ENCODE measurements at places on chromosomes 7 and 10.

- no peak for DNase-seq
Measured at GRCh38 chr7:142894112-142894984, 8.8 kb upstream of the TRPV6 start.

- DNase-seq: no peak
Measured at GRCh38 chr10:68463365-68464093, 8.2 kb downstream of the DNA2 start.

DNA sequence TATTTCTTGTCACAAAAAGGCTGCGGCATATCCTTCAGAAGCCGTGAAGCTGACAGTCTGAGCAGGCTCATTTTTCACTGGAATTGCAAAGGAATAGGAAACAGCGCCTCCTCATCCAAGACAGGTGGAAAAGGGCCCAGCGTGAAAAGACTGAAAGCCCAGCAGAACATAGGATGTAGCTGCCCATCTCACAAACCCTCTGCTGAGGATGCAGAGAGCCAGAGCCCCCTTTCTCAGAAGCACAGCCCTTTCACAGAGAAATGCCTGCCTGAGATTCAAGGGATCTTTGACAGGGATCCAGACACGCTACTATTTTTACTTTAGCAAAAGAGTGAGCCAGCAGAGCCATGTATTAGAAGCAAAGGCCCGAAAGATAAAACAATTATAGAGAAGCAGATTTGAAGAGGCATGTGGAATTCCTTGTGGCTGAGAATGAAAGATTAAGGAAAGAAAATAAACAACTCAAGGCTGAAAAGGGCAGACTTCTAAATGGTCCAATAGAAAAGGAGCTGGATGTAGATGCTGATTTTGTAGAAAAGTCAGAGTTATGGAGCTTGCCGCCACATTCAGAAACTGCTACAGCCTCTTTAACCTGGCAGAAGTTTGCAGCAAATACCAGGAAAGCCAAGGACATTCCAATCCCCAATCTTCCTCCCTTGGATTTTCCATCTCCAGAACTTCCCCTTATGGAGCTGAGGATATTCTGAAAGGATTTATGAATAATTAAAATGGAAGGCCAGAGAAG lies 36.9 kb downstream of the GDI2 start:
- DNase-seq: no peak

GRCh38 chr7:37709631-37710509 lies 26.3 kb downstream of the GPR141 start:
- no peak for DNase-seq

DNA sequence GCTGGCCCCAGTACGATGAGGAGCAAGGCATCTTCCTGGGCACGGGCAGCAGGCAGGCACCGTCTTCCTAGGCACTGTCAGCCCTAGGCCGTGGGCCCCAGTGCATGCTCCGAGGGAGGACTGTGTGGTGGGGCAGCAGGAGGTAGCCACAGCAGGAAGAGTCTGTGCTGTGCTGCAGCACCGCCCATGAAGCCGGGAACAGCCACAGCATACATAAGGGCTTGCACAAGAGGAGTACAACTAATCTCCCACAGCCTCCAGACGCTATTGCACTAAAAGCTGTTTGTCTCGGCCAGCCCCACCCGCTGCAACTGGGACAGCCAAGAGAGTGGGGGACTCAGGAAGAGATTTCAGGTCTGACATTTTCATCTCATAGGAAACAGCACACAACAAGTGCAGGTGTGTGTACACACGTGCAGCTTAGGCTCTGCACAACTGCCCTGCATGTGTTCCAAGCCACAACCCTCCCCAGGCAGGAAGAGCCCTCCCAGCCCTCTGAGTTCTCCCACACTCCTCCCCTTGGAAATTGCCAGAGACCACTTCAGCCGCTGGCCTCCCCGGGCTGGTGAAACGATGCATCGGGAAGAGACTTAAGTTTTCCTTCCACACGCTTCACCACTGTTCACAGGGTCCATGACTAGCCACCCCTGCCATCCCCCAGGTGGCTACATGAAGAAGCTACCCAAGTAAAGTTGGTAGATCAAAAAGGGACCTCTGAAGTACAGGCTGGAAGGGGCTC lies 88.1 kb upstream of the DDC start:
- no peak for DNase-seq
